Panc1 (cell line): ENCODE measurements at places on chromosomes 16 and 17. TPM values are rescaled to one million over a fixed set of nuclear protein-coding genes. Genes with fewer than 3 reads are reported as not detected.

GRCh38 chr16:21224800-21225199 lies 8.7 kb upstream of the ANKS4B start:
- H3K27ac ChIP-seq, result no peak overlapping the region
- no peaks in the 10 kb centered on the region for H3K36me3 ChIP-seq

Gene SYNGR2
- total RNA-seq, result 204 TPM

DNA sequence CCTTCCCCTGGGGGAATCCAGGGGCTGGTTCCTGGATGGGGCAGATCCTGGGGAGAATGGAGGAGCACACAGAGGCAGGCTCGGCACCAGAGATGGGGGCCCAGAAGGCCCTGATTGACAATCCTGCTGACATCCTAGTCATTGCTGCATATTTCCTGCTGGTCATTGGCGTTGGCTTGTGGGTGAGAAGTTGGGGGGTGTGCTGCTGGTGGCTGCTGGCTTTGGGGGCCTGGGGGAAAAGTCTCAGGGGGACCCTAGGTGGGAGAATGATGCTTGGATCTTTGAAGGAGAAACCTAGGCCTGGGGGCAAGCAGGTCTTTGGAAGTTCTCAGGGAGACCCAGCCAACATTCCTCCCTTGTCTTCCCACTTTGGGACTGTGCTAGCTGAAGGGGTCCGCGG lies at the start of gene SLC5A2:
Gene SLC5A2 (plus strand): TSS at position 43 of the 400 bp plus-strand sequence. CDS start 14 bp downstream, at position 57.
- no peak within 1 kb of the TSS for H3K4me3 ChIP-seq
- H3K27ac ChIP-seq, result no peak within 1 kb of the TSS
- DNase-seq, result no peak

Gene VAMP2
- total RNA-seq, result 28.6 TPM

Gene SMPD3
- total RNA-seq, result 0.77 TPM

DNA sequence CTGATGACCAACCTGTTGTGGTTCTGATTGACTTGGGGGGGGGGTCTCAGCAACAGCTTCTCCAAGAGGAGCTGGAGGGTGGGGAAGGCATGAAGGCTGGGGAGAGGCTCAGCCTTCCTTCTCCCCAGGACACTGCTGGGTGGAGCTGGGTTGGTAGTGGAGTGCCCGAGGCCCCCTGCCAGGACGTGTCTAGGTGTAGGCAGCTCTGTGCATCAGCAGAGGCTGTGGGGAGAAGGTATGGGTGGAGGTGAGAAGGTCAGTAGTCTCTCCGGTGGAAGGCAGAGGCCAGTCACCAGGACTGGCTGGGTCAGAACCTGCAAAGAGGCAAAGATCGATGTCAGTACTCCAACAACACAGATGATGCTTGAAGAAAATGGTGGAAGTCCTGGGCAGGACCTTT lies 3.9 kb downstream of the CHAD start:
- no peaks in the 10 kb centered on the region for H3K4me1 ChIP-seq
- H3K27me3 ChIP-seq, result no peaks in the 10 kb centered on the region
- H3K36me3 ChIP-seq, result no peaks in the 10 kb centered on the region

Gene ASGR2
- total RNA-seq, result 0.21 TPM

Gene TBX4
- not detected for total RNA-seq

Gene ASPA
- total RNA-seq, result not detected

DNA sequence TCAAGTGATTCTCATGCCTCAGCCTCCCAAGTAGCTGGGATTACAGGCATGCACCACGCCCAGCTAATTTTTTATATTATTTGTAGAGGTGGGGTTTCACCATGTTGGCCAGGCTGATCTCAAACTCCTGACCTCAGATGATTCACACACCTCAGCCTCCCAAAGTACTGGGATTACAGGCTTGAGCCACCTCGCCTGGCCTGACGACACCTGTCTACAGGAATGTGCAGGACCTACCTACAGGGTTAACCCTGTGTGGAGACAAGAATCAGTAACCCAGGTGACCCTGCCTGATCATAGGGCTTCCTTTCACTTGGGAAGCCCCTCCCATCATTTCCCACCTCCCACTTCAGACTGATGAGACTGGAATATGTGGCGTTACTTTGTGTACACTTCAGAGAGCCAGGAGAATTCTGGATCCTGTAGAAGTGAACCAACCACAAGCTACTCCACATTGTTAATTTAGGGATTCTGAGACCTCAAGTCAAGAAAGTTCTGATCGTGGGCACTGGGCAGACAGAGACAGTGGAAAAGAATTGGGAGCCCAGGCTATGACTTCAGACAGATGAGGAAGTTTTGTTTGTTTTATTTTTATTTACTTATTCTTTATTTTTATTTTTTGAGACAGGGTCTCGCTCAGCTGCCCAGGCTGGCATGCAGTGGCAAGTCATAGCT lies 5.7 kb upstream of the MILR1 start:
- no peaks in the 10 kb centered on the region for H3K36me3 ChIP-seq
- H3K4me3 ChIP-seq, result no peak overlapping the region
- H3K4me1 ChIP-seq, result no peaks in the 10 kb centered on the region
- no peak for DNase-seq

- H3K36me3 ChIP-seq, result no peaks in the 10 kb centered on the region
- H3K27me3 ChIP-seq, result no peaks in the 10 kb centered on the region
- no peaks in the 10 kb centered on the region for H3K4me1 ChIP-seq
- no peak overlapping the region for H3K27ac ChIP-seq
- H3K4me3 ChIP-seq, result no peak overlapping the region
Measured at GRCh38 chr16:47612711-47613110, 151.6 kb downstream of the PHKB start.

Gene KRTAP2-2
- not detected for total RNA-seq

- DNase-seq, result no peak
- H3K4me3 ChIP-seq, result no peak overlapping the region
- no peaks in the 10 kb centered on the region for H3K27me3 ChIP-seq
- no peaks in the 10 kb centered on the region for H3K36me3 ChIP-seq
- H3K27ac ChIP-seq, result no peak overlapping the region
Measured at GRCh38 chr16:2085669-2086068, 37.9 kb downstream of the TSC2 start.

DNA sequence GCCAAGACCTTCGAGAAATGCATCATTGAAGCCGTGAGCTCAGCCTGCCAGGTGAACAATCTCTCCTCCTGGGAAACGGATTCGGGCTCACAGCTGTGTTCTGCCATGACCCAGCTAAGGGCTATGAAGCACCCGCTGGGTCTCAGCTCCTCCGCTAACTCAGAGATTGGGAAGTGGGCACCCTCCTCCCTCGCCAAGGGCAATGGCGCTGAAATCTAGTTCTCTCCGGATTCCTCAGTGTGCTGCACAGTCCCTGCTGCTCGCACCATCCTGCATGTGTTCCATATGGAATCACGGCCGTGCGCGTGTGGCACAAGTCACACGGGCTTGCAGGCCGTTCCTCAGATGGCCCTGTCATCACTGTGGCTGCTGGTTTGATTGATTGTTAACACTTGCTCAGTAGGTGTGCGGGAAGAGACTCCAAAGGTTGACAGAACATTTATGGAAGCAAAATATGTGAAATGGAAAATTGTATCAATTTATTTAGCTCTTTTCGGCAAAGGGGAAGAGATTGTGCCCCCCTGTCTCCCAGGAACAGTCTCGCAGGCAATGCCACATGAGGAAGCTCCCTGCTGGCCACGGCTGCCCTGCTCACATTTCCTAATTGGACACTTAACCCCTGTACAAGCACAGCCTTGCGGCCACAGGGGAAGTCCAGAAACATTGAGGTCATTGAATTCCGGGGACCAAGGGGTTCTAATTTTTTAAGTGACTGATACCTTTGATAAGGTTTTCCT lies 58.8 kb downstream of the RNF213 start:
- no peaks in the 10 kb centered on the region for H3K4me1 ChIP-seq
- no peaks in the 10 kb centered on the region for H3K27me3 ChIP-seq
- no peak overlapping the region for H3K4me3 ChIP-seq
- H3K27ac ChIP-seq, result no peak overlapping the region

Gene TEX19
- 0.21 TPM for total RNA-seq

DNA sequence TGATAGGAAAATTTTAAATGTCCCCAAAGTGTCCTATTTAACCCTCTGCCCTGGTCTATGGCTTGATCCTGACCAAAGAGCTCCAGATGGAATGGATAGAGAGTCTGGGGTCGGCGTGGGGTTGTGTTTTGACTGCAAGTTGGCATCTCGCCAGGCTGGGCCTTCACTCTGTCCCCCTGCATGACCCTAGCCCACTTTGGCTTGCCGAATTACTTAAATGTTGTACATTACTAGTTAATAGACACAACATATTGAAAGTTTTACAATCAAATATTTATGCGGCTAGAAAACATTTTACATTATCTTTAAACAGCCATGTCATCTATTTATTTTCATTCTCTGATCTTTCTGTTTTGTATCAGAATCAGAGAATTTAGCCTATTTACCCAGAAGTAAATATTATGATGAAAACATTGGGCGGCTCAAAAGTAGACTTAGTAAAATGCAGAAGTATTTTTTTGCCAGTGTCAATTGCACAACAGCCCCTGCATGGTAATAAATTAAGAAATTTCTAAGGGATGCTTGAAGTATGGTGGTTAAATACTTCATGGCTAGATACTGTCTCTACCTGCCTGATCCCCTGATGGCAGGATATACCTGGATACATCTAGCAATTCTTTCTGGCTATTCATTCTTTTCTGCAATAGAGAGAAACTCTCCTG lies 18.8 kb upstream of the MYOCD start:
- H3K4me3 ChIP-seq, result no peak overlapping the region
- peaks cover 3% of the 10 kb centered on the region for H3K27me3 ChIP-seq
- DNase-seq, result no peak

DNA sequence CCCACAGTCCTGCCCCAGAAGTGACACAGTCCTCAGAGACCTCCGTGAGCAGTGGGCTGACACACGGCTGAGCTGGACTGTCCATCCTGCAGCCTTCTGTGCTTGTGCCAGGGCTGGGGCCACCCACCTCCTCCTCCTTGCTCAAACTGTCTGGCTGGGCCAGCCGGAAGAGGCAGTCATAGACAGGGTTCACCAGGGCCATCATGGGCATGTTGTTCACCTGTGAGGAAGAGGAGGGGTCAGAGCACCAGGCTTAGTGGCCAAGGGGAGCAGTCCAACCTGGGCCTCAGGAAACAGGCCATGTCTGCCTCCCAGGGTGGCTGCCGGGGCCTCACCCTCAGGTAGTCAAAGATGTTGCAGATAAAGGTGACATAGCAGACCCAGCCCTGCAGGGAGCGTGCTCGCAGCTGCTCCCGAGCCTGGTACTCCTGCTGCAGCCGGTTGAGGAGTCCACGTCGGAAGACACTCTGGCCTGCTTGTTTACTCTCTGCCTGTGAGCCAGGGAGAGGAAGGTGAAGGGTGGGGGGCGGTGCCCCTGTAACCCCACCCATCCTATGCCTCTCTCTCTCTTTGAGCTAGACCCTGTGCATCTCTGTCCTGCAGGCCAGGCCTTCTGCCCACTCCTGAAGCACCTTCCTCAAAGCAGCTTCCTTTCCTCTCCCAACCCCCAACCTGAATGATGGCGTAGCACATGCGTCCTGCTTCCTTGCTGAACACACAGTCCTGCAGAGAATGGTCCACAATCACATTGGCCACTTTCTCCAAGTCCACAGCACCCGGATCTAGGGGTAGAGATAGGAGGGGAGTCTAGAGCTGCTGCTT lies 3.4 kb downstream of the MIF4GD start:
- no peaks in the 10 kb centered on the region for H3K27me3 ChIP-seq
- H3K36me3 ChIP-seq, result 0 out of 2 replicates have a peak, but pooled peaks cover 7% of the 10 kb centered on the region
- H3K4me3 ChIP-seq, result no peak overlapping the region
- H3K4me1 ChIP-seq, result peaks cover 42% of the 10 kb centered on the region

DNA sequence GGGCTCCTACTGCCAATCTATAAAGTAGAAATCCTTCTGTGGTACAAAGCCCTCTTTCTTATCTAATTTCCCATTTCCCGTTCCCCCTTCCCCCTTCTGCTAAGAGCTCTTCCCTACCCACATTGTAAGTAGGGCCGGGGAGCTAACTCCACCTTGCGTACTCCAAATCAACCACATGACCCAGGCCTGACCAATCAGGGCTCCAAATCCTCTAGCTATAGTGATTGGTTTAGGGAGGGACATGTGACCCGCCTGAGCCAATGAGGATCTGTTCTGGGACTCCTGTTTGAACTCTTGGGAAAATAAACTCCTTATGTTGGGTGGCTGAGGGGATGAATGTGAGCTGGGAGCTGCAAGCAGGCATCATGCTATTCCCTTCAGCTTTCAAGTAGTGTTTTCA lies 40.9 kb upstream of the MEOX1 start:
- no peaks in the 10 kb centered on the region for H3K4me1 ChIP-seq
- H3K36me3 ChIP-seq, result no peaks in the 10 kb centered on the region
- DNase-seq, result no peak
- H3K4me3 ChIP-seq, result no peak overlapping the region
- H3K27ac ChIP-seq, result no peak overlapping the region

- H3K27me3 ChIP-seq, result peaks cover 3% of the 10 kb centered on the region; the same call in 1 of the 2 replicates
- H3K27ac ChIP-seq, result no peak overlapping the region
- H3K36me3 ChIP-seq, result no peaks in the 10 kb centered on the region
- H3K4me1 ChIP-seq, result no peaks in the 10 kb centered on the region
Measured at GRCh38 chr17:51397361-51398127, 137.2 kb downstream of the UTP18 start.

Gene CHD9
- total RNA-seq, result 25.4 TPM

GRCh38 chr16:16163571-16163970 lies 59.7 kb downstream of the ABCC6 start:
- H3K27ac ChIP-seq, result no peak overlapping the region
- H3K4me3 ChIP-seq, result no peak overlapping the region
- H3K36me3 ChIP-seq, result no peaks in the 10 kb centered on the region
- H3K27me3 ChIP-seq, result no peaks in the 10 kb centered on the region
- no peak for DNase-seq

- H3K27ac ChIP-seq, result no peak overlapping the region
- no peaks in the 10 kb centered on the region for H3K36me3 ChIP-seq
- peaks cover 8% of the 10 kb centered on the region; the same call in 1 of the 2 replicates for H3K4me1 ChIP-seq
- no peak overlapping the region for H3K4me3 ChIP-seq
- DNase-seq, result no peak
Measured at GRCh38 chr16:22235839-22236745, 30.0 kb downstream of the EEF2K start.
